ENCODE measurements at places on chromosomes 11 and 22. TPM values are rescaled to one million over a fixed set of nuclear protein-coding genes. Genes with fewer than 3 reads are reported as not detected.

Gene MUC2
- not detected for total RNA-seq

Gene NDUFS3
- 151 TPM for total RNA-seq

Gene MOGAT2
- total RNA-seq = 27.8 TPM

DNA sequence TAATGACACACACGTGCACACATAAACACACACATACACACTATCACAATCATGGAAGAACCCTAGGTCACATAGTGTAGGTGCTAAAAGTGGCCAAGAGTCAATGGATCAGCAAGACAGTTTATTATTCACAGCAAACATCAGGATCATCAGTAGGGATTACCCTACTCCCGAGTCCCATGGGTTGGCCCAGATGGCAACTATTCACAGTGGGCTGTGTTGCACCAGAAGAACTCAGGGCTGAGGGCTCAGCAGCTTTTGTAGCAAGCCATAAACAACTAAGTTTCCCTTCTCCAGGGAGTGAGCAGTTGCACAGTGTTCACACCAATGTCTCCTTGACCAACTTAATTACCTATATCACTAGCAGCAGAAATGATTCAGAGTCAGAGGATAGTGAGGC is 20.8 kb downstream of the PRDM11 start:
- H3K27me3 ChIP-seq = no peaks in the 10 kb centered on the region
- H3K27ac ChIP-seq = no peak overlapping the region
- no peak overlapping the region for H3K4me3 ChIP-seq
- H3K36me3 ChIP-seq = no peaks in the 10 kb centered on the region

DNA sequence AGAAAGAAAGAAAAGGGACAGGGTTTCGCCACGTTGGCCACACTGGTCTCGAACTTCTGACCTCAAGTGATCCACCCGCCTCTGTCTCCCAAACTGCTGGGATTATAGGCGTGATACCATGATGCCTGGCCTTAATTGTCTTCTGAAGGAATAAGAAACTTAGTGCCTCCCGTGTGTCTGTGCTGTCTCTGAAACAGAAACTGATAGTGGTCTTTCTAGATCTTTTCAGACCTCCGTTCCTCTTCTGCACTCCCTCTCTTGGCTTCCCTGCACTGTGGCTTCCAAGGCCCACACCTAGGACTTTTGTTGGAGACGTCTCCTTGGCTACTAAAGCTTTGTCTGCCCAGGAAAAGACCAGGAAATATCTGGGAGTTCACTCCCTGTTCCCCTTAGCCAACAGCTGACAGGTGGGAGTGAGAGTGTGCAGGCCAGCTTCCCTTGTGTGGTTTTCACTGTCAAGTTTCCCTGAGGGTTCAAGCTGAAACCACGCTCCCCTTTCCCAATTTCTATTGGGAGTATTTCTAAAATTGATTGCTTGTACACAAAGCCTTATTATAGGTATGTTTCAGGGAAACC is 10.1 kb upstream of the HTR3B start:
- no peak overlapping the region for H3K4me3 ChIP-seq
- no peaks in the 10 kb centered on the region for H3K36me3 ChIP-seq
- no peaks in the 10 kb centered on the region for H3K27me3 ChIP-seq
- DNase-seq = no peak

DNA sequence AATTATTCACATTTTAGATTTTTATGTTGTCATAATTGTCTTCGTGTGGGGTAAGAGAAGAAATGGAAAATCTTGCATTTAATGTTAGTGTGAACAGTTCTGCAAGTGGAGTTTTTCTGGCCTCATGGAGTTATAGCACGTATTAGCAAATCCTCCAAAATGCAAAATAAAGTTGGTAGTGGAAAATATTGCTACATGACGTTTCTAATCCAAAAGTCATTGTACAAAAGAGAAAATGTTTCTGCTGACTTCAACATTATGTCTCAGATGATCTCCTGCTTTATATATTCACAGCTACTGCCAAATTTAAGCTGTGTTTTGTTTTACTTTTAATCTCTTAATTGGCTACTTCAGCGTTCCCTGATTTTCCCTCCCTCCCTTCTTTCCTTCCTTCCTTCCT is 1804.0 kb upstream of the RAG2 start:
- H3K4me3 ChIP-seq = no peak overlapping the region
- no peaks in the 10 kb centered on the region for H3K27me3 ChIP-seq
- no peaks in the 10 kb centered on the region for H3K36me3 ChIP-seq
- no peak for DNase-seq
- no peaks in the 10 kb centered on the region for H3K4me1 ChIP-seq
- no peak overlapping the region for H3K27ac ChIP-seq

GRCh38 chr11:61526956-61527731 is 18.6 kb downstream of the LRRC10B start:
- no peak overlapping the region for H3K4me3 ChIP-seq
- no peak for DNase-seq
- H3K36me3 ChIP-seq = no peaks in the 10 kb centered on the region

Gene EXPH5
- 0.02 TPM for total RNA-seq

Measured in HepG2 (cell line).